NCI-H1092 (cell line): ENCODE measurements at places on chromosomes 16 and 17.
A peak's percentile ranks its signal among the peaks of the same experiment; 100 is the strongest.

GRCh38 chr17:15392326-15392741 is 50.9 kb upstream of the TEKT3 start:
- no peak for DNase-seq

DNA sequence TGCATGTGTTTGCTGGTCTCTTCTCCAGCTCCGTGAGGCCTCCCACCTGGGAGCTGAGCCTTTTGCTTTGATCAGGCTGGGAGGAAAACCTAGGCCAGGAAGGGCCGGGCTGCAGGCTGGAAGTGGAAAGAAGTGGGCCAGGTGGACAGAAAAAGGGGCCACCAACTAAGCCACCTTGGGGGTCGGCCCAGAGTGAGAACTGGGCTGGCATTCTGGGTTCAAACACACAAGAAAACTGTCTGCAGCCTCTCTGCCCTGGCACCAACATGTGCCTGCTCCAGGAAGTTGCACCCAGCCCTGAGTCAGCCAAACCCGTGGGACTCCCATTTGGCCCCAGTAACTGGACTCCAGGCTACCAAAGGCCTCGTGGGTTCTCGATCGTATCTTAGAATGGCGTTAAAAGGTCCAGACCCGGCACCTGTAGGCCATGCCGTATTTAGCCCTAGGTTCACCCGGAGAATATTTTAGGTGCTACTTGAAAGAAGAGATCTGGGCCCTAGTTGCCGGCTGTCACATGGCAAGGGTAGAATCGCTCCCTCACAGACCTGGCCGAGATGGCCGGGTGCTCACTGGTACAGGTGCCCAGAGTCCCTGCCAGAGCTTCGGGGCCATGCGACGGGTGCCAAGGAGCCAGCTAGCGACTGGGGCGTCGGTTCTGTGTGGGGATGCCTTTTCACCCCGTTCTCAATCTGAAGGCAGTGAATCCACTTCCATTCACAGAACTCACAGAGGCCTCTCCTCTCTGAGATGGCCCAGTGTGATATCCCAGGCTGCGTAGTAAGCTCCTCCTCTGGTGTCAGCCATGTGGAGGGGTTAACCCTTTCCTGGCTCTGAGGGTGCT is 236.6 kb downstream of the MRTFB start:
- DNase-seq = no peak

DNA sequence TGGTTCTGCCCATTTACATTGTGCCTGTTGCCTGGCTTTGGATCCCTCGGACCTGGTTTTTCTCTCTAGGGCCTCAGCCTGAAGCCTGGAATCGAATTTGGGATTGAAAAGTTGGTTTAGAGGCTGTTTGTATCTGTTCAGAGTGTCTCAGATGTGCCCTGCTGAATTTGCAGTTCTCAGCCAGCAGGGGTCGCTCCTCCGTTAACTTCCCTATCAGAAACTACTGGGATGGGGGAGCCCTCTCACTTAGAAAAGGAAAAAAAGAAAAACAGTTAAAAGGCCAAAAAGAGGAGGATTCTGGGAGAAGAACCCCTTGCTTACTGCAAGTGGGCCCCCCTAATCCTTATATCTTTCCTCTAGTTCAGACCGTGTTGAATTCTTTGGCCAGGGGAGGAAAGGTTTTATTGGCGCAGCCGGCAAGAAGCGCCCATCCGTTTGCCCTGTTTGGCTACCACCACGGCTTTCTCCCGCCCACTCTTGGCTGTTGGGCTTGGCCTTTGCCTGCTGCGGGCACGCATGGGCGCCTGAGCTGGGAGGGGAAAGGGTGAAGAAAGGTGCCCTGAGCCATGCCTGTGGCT is 8.7 kb downstream of the FZD2 start:
- no peak for DNase-seq

GRCh38 chr16:87982581-87983041 is 31.4 kb downstream of the BANP start:
- DNase-seq = no peak

GRCh38 chr17:9839433-9839832 is 13.7 kb downstream of the GLP2R start:
- DNase-seq = no peak

DNA sequence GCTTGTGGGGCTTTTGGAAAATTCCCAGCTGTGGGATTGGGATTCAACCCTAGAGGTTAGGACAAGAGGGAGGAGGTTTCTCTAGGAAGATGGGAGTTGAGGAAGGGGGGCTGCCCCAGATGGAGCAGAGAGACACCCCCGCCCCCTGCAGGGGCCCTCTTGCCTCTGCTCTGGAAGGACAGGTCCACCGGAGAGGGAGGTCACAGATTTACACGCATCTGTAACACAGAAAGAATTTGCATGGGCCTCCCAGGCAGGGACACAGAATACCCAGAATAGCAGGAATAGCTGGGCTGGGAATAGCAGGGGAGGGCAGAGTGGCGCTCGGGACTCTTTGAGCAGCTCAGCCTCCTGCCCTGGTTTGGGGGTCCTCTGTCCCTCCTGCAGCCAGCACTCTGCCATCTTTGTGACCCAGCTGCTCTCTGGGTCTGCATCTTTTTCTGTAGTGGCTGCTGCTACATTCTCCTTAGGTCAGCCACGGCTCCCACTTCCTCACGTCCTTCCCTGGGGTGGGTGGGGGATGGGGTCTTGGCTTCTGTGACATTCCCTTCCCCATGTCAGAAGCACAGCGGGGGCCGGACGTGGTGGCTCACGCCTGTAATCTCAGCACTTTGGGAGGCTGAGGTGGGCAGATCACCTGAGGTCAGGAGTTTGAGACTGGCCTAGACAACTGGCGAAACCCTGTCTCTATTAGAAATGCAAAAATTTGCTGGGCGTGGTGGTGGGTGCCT is 33.9 kb upstream of the PLLP start:
- no peak for DNase-seq

DNA sequence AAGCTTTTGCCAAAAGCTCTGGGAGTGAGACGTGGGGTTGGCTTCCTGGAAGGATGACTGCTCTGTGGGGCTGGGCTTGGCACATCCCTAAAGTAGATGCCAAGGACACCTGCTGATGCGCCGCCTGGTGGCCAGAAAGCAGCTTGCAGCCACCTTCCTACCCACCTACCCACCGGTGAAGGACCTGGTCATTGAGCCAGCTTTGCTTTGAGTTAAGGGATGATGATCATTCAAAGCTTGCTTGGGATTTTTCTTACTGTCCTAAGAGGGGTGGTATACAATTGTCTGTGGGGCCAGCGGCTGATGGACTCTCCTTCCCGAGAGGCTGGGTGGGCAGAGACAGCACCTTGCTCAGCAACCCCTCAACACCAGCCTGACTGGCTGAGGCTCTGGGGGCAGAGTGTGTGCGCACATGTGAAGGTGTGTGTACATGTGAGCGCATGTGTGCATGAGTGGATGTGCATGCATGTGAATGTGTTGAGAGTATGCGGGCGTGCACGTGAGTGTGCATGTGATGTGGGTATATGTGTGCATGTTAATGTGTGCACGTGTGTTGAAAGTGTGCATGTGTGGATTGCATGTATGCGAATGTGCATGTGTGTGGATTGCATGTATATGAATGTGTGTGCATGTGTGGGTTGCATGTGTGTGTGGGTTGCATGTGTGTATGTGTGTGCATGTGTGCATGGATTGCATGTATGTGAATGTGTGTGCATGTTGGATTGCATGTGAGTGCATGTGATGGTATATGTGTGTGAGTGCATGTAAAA is 18.6 kb downstream of the C1QTNF1 start:
- peak; percentile 59 for DNase-seq

GRCh38 chr17:1478418-1478817 is 14.1 kb downstream of the MYO1C start:
- DNase-seq = no peak

DNA sequence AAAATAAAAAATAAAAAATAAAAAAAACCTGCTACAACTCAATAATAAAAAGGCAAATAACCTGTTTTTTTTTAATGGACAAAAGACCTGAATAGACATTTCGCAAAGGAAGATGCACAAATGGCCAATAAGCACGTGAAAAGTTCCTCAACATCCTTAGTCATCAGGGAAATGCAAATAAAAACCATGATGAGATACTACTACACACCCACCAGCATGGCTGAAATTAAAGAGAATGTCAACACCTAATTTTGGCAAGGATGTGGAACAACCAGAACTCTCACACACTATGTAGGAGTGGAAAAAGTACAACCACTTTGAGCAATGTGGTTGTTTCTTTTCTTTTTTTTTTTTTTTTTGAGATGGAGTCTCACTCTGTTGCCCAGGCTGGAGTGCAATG is 24.6 kb downstream of the COG7 start:
- no peak for DNase-seq

DNA sequence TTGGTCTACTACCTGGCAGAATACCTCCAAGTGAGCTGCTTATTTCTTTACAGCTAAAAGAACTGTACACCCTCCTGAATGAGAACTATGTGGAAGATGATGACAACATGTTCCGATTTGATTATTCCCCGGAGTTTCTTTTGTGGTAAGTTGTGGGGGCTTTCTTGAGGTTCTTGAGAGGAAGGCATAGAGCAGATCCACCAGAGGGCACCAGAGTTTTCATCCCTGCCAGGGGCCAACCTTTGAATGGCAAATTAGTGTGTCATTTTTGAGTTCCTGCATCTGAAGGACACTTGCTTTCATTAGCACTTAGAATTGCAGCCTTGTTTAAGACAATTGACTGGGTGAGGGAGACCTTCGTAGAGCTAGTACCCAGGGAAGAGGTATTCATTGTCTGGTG is 35.0 kb downstream of the NMT1 start:
- no peak for DNase-seq

- DNase-seq = no peak
Measured at GRCh38 chr17:73943416-73944110, 259.9 kb upstream of the RPL38 start.

DNA sequence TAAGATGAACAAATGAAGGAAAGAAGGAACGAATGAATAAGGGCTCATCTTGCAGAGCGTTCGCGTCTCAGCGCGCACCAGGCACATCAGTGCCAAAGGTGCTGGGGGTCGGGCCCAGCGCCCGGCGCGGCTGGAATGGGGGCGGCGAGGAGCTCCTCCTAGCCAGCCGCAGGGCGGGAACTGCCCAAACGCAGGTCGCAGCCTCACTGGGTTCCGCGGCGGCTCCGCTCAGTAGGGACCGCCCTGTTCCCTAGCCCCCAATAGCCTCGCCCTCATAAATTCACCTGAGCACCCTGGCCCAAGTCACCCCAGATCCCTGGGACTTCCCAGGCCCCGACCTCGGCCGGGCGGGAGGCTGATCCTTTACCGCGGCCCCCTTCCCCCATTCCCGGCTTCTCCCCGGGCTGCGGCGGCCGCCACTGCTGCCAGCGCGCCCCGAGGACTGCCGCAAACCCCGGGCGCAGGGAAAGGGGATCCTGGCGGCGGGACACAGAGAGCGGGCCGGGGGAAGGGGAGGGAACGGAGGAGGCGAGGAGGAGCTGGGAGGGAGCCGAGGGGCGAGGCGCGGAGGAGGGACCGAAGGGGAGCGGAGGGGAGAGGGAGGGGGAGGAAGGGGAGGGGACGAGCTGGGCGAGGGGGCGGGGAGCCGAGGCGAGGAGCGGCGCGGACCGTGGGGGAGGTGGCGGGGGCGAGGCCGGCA is 377 bp upstream of the CRHR1 start:
- no peak for DNase-seq

GRCh38 chr17:7296189-7296861 is 1.9 kb upstream of the YBX2 start:
- DNase-seq = peak; percentile 38

- peak; percentile 43 for DNase-seq
Measured at GRCh38 chr17:47693731-47694580, at the start of gene TBKBP1. TBKBP1 (plus strand) TSS chr17:47694161; CDS start chr17:47696113, 1,952 bp downstream.

GRCh38 chr17:80848449-80849102 is 143.1 kb upstream of the CHMP6 start:
- no peak for DNase-seq

DNA sequence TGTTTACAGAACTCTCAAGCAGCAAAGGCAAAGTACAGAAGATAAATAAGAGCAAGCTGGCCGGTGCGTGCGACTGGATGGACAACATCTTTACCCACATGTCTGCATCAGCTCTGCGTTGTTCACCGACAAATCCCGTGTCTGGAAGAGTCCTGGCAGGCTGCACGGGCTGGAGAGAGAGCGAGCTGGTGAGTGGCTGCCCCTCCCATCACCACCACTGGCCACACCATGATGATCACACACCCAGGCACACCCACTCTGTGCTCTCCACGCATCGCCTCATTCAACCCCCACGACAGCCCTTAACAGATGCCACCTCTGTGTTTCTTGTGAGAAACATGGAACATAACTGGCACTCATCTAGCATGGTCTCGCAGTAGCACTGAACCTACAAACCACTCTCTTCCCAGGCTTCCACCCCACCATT is 59.2 kb downstream of the ANKRD11 start:
- no peak for DNase-seq
